Stimulated activated CD4-positive, alpha-beta T cell treated with anti-CD3 and anti-CD28 coated beads, Interleukin-12 subunit alpha, Interleukin-12 subunit beta, amount 100 ng/mL, for 24 hours (primary cell): ENCODE measurements at places on chromosomes 4 and X.
A peak's percentile ranks its signal among the peaks of the same experiment; 100 is the strongest.

- no peak for DNase-seq
Measured at GRCh38 chr4:121736735-121737351, 28.1 kb downstream of the SMIM43 start.

DNA sequence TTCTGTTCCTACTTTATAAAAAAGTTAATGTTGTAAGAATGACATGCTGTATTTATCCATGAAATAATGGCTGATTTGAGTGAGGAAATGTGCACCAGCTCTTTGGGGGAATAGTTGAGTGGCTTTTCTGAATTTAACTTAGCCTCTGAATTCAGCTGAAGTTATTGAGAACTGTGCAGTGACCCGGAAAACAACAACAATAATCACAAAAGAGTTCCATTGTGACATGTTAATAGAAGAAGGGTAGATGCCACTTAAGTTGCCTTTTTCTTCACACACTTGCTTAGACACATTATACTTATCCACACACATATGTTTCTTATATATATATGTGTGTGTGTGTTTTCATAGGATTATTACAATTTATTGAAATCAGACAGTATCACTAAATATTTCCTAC lies 301.2 kb downstream of the BMPR1B start:
- no peak for DNase-seq

GRCh38 chrX:139882299-139882698 lies 50.6 kb downstream of the ATP11C start:
- no peak for DNase-seq

- DNase-seq = no peak
Measured at GRCh38 chrX:75276666-75277065, 2.8 kb downstream of the UPRT start.

DNA sequence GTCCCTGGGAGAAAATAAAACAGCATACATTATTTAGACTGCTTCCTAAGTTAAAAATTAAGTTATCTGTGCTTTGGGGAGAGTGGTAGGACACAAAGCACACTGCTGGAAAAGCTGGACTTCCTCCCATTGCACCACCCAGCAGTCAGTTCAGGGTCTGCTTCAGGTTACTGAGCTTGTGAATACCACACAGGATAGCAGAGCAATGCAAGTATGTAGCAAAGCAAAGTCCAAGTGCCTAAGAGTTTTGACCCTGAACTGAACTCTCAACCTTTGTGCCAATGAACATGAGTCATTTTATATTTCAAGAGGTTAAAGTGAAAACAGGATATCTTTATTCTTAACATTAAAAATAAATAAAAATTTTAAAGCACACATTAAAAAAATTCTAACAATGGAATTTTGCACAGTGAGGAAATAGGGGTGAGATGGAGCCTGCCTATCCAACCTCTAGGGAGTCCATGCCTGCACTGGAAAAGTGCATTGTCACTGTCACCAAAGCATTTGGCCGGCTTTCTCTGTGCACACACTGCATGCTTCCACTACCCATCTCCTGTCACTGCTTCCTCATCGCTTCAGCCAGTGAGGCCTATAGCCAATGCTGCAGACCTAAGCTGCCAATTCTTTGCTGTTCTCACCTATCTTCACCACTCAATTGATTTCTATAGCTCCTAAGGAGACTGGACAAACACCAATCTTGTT lies 50.9 kb downstream of the ABCG2 start:
- no peak for DNase-seq

DNA sequence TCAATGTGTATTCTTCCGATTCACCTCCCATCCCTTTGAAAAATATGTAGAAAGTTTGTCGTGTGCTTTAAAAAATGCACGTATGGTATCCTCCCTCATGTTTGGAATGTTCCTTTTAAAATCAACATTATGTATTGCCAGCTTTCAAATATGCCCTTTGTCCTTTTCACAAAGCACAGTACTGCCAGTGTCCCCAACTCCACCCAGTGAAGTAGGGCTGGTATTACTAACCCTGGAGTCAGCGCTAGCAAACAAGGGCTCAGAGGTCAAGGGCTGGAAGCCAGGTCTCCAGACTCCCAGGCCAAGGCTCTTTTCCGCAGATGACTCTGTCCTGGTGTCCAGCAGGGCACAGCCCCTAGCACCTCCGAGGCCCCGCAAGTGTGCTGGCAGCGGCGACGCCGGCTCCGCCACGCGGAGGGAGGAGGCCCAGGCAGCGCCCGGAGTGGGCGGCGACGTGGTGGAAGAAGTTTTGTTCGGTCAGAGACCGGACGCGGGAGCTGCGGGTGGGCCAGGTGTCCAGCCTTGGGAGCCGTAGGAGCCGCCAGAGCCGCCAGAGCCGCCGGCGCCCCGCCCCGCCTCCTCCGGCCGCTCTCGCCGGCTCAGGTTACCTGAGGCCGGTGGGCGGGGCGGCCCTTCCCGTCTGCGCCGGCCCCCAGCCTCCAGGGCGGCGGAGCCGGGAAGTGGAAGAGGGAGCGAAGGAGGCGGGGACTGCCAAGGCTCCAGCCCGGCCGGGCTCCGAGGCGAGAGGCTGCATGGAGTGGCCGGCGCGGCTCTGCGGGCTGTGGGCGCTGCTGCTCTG lies at the start of gene IL13RA1:
Gene IL13RA1, plus strand, starts transcription at position 720 of the 799 bp plus-strand sequence. Its CDS starts 33 bp downstream, at position 753.
- peak; percentile 17 for DNase-seq

DNA sequence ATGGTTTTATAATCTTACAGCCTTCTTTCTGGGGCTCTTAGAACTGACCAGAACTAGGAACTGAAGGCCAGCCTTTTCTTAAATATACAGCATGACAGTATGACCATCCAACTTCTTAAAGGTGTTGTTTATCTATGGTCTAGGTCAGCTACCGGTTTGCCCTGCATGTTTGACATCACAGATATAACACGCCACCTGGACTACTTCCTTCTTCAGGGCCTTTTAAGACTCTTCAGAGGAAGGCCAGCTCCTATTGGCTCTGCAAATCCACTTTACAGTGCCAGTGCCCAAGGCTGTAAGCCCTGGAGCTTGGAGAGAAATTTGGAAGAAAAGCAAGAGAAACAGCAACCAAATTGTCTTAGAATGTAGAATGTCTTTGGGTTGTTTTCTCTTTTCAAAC lies 185.5 kb downstream of the MGST2 start:
- DNase-seq = no peak

- DNase-seq = no peak
Measured at GRCh38 chr4:8850830-8851188, 20.8 kb downstream of the HMX1 start.

DNA sequence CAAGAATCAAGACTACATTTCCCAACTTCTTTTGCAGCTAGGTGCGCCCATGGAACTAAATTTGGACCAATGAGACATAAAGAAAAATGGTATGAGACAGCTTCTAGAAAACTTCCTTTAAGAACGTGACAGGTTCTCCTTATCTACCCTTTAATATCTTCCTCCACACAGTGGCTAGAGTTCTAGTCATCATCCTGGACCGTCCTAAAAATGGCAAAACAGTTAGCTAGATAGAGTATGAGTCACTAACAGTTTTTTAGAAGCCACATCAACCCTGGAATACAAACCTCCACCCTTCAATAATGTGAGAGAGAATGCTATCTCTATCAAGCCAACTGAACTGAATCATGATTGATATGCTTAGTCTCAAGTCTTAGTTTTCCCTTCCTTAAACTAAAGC lies 267.9 kb upstream of the SLC7A11 start:
- DNase-seq = no peak

DNA sequence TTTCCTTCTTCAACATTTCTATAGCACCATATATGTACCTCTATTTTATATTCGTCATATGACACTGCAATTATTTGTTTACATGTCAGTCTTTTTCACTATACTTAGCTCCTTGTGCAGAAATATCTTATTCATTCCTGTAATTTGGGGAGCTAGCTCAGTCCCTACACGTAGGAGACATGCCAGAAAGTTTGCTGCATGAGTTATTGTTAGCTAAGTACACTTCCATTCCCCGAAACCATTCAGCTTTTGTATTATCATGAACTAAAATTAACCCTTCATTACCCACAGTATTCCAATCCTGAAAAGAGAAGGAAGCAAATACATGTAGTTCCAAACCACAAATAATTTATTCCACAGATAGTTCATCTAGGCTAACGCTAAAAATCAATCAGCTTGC lies 10.2 kb downstream of the CBR4 start:
- no peak for DNase-seq

DNA sequence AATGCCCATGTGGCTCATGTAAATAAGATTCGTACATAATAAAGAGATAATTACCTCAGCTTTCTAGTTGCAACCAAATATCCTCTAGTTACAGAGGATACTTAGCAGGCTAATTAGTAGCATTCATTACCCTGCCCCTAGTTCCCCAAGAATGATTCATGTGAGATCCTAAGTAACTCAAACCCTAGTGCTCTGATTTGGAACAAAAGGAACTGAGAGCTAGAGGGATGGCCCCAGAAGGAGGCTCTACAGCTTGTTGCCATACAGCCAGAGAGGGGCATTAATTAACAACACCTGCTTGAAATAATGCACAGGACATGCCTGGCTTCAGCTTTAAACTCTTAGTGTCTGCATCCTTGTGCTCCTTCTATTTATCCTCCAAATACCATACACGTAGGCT lies 32.6 kb upstream of the CBR4 start:
- no peak for DNase-seq

- DNase-seq = no peak
Measured at GRCh38 chrX:129768586-129769466, 10.9 kb upstream of the SASH3 start.

- DNase-seq = no peak
Measured at GRCh38 chrX:23575281-23575680, 92.0 kb upstream of the PRDX4 start.

DNA sequence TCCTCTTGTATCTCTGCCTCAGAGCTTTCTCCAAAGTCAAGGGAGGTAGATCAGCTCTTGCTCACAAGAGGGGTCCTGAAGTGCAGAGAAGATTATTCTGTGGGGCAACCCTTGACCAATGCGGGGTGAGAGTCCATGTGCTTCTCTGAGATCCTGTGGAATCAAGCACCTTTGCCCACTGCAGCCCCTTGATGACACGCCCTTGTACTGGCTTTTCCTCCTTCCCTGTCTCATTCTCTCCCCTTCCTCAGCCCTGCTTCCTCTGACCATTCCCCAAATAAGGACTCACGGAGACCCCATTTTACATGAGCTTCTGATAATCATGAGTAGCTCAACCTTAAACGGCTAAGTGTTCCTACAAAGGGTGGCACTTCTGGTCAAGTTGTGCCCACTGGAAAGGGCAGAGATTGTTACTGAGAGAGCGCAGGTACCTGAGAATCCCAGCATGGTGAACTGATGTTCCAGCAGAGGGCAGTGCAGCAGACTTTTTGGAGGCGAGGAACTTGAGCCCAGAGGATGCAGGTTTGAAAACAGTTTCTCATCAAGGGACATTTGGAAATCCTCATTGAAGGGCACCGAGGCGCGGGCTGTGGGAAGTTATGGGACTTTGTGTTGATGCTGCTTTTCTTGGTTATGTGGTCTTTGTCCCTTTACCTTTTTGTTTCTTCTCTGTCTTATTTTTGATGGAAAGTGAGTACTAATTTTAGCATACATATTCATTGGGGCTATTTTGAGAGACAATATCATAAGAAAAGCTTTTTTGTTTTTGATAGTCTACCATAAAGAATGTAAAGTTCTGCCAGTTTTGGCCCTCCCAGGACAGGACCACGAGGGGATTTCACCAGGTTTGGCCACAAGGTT lies 201.3 kb downstream of the RBM46 start:
- DNase-seq = no peak

GRCh38 chrX:9429767-9430166 lies 35.1 kb upstream of the TBL1X start:
- no peak for DNase-seq

DNA sequence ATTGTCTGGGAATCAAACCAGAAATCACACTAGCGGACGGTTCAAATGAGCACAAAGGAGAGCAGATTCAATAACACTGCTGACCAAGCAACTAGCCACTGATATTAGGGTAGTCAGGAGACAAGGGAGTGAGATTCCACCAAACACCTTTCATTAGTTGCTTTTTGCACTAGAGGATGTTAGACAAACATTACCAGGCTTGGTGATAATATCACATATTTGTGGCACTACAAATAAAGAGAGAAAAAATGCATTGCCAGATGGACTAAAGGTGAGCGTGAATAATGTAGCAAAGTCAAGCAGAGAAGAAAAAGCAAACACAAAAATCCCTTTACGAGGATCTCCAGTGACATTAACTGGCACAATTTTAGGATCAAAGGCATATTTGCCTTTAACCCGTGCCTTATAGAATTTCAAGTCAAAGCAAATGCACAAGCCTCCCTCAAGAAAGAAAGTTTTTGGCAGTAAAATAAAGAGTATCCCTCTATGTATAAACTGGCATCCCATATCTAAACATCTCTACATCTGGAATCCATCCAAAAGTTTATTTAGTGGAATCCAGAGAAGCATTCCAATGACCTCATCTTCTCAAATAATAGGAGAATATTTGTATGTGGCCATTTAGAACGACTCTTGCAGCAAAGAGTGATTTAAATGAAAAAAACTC lies 290.9 kb downstream of the KCTD8 start:
- DNase-seq = no peak
